NCI-H1092 treated with DMSO at 0.1 percent for 48 hours (cell line): ENCODE measurements at places on chromosomes 6 and 20.

DNA sequence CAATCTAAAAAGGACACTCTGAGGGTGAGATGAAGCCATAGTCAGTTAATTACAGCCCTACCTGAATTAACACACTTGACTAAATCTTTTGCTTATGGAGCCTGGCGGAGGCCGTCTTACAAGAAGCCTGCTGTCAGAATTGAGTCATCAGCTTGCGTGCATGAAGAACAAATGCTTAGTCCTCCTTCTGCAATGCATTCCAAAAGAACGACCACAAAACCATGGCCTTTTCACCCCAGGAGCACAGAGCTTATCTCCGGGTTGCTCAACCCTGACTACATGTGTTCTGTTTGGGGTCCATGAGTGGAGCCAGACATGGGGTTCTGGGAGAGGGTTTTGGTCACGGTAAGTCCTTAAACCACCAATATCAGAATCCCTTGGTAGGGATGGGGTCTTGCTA, 318.1 kb downstream of the CLIC5 start:
- no peak for DNase-seq

DNA sequence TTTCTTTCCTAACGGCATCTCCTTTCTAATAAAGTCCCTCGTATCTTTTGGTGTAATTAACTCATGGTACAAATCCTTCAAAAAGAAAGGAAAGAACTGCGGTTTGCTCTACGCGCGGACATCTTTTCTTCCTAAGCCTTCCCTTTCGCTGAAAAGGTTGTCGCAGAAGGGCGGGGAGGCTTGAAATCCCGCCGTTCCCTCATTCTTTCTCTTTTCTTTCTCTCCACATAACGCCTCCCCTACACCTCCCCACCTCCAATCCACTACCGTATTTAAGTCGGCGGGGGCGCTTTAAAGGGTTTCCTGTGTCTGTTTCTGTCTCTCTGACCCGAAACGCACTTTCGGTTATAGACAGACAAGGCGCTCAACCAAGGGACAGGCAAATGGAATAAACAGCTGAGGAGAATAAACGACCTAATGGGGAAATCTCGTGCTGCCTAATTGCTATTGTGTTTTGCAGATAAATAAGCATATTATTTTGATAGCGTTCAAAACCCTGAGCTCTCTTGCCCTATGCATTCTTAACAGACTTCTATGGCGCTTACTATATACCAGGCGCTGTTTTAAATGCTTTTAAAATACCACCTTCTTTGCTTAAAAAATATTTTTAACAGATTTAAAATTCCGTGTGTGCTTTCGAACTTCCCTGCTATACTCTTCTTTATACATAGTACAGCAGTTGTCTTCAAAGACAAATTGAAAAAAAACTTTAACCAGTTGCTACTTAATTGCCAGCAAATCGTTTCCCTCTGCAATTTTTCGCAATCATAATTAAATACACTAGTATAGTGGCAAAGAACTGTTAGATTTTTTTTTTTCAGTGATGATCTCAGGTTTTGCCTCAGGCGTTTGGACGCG, 2.5 kb upstream of the HEY2 start:
- no peak for DNase-seq

DNA sequence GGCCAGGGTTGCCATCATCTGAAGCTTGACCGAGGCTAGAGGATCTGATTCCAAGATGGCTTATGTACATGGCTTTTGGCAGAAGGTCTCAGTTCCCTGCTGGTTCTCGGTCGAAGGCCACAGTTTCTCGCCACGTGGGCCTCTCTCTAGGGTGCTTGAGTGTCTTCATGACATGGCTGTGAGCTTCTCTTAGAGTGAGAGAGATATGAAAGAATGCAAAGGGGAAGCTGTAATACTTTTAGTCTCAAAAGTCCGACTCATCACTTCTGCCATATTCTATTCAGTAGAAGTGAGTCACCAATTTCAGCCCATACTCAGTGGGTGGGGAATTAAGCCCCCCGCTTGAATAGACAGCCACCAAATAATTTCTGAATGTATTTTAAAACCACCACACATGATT, 94.2 kb downstream of the UTRN start:
- DNase-seq: no peak

- DNase-seq: no peak
Measured at GRCh38 chr6:11339380-11339779, 106.9 kb upstream of the NEDD9 start.

DNA sequence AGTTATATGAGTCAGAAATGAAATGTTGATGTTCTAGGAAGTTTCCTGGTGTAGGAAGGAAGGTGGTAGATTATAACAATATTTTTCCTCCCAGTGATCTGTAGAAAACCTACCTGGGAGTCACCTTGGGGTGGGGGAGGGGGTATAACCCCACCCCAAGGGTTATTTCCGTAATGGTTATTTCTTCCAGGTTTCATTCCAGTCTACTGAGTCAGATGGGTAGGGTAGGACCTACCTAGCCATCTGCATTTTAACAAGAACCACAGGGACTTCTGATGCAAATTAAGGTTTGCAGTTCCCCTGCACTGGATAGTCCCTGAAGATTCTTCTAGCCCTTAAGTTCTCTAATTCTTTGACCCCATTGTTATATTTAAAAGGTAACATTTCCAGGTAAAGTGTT, 88.9 kb downstream of the ARMC2 start:
- DNase-seq: no peak

DNA sequence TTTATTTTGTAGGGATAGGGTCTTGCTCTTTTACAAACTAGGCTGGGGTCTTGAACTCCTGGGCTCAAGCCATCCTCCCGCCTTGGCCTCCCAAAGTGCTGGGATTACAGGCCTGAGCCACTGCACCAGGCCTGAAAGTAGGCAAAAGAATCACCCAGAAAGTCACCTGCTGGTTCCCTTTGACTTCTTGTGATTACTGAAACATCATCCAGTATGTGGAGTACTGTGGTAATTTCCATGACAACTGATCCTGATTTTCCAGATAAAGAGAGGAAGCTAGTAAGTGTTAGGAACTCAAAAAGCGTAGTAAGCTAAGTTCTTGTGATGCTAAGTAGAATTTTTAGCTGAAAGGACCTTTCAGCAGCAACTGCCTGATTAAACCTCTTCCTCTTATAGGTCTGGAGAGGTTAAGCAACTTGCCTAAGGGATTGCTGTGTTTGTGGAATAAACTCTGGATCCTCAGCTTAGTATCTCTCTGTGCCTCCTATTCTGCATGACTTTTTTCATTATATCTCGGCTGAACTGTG, 16.8 kb downstream of the RALY start:
- no peak for DNase-seq

GRCh38 chr20:64244870-64245603, 10.5 kb upstream of the PCMTD2 start:
- DNase-seq: no peak

GRCh38 chr6:144410059-144410458, 124.9 kb downstream of the UTRN start:
- no peak for DNase-seq

GRCh38 chr6:1790684-1791083, 181.0 kb downstream of the FOXC1 start:
- no peak for DNase-seq

- DNase-seq: no peak
Measured at GRCh38 chr6:18753076-18753475, 365.9 kb downstream of the RNF144B start.

GRCh38 chr6:110628330-110628729, 151.9 kb upstream of the SLC22A16 start:
- no peak for DNase-seq

DNA sequence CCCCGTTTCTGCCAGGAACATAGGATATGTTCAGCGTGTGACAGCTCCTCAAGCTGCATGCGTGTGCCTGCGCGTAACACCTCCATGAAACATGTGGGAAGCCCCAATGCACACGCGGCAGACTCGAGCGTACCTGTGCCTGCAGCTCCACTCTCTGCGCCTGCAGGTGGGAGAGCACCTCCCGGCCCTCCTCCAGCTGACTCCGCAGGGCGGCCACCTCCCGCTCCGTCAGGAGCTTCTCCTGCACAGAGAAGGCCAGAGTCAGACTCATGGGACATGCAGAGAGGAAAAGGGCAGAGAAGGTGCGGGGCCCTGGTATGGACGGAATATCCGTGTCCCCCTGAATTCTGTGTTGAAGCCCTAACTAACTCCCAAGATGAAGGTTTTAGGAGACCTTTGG, 22.4 kb downstream of the BFSP1 start:
- no peak for DNase-seq

- DNase-seq: no peak
Measured at GRCh38 chr20:49393803-49394202, 88.7 kb downstream of the KCNB1 start.

DNA sequence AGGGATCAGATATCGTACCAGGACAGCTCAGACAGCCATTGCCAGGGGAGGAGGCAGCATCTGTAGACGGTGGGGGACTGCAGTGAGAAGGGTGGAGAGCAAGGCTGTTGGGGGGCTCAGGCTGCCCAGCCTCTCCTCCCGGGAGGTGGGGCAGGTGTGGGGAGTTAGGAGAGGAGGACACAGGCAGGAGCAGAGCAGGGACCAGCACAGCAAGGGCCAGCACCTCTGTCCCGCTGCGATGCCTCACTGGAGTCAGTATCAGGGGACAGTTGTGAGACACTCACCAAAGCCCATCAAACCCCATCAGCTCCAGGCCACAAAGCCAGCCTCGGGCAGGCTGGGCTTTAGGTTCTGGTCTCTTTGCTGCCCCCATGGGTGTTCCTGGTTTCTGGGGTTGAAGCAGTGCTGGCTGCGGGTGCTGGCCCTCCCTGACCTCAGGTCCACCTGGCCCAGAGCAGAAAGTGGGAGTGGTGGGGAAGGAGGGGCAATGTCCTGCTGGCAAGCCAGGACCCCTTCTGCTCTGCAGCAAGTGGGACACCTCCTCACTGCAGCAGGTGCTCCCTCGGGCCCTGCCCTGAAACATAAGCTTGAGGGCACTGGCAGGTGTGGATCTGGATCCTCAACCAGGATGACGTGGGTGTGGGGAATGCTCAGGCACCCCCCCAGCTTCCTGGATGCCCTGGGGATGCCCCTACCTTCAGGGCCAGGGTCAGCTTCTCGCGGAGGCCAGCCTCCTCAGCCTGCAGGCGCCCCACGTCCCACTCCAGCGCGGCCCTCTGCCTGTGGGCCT, 83.4 kb downstream of the GINS1 start:
- no peak for DNase-seq

- peak; percentile 12 for DNase-seq
Measured at GRCh38 chr6:156658186-156658965, 118.8 kb upstream of the ARID1B start.

GRCh38 chr6:37029249-37029971, 24.0 kb downstream of the FGD2 start:
- no peak for DNase-seq

DNA sequence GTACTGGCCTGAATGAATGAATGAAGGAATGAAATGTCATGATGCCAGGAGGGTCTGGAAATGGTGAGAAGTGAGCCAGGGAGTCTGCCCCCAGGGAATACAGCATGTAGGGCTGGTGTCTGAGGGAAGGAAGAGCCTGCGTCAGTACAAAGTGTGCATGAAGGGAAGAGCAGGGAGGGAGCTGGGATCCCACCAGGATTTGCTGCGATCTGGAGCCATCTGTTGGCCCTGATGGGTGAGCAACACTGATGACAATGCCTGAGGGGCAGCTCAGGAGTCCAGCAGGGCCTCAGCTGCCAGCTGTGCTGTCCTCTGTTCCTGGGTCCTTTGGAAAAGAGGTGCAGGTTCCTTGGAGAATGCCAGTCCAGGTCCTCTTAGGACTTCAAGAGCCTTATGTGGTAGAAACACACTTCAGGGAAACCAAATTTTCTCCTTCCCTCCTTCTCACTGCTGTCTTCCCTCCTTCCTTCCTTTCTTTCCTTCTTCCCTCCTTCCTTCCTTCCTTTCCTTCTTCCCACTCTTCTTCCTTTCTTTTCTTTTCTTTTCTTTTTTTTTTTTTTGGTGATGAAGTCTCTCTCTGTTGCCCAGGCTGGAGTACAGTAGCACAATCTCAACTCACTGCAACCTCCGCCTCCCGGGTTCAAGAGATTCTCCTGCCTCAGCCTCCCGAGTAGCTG, 11.5 kb downstream of the BPI start:
- no peak for DNase-seq

DNA sequence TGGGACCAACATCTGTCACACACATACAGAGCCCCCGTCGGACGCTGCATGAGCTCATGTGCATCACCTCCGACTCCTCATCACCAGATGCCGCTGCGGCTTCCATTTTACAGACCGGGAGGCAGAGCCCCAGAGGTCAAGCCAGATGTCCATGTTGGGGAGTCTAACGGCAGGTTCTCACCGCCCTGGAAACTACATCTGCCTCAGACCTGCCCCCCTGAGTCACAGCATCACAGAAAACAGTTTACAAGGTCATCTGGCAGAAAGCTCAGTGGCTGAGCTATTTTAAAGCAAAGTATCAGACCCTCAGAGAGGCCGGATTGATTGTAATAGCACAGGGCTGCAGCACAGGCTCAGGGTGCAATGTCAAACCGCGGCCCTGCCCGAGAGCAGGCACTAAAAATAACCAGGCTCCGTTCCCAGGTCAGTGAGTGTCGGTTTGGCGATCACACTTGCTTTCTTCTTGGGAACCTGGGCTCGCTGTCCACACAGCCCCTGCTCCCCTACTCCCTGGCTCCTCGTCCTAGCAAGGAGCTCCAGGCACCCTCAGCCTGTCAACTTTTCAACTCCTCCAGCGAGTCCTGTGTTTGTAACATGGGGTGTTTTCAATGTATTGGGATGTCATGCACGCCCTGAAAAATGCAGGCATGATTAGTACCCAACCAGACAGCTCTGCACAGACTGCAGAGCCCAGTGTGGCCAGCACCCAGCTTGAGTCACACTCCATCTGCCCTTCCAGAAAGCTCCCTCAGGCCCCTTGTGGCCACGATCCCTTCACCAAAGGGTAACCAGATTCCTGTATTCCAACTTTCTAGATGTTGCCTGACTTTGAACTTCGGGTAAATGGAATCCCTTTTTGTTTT, 264.5 kb downstream of the CDH4 start:
- no peak for DNase-seq

GRCh38 chr6:43944908-43945767, 175.1 kb downstream of the VEGFA start:
- no peak for DNase-seq

- DNase-seq: no peak
Measured at GRCh38 chr20:531608-532007, 12.0 kb downstream of the CSNK2A1 start.

- no peak for DNase-seq
Measured at GRCh38 chr6:39051399-39052122, 3.0 kb downstream of the GLP1R start.

- no peak for DNase-seq
Measured at GRCh38 chr6:43276577-43277305, 21.3 kb upstream of the SLC22A7 start.
